ENCODE measurements at places on chromosomes 3 and 15. TPM values are rescaled to one million over a fixed set of nuclear protein-coding genes. Genes with fewer than 3 reads are reported as not detected.

The HTR3E gene
- not detected for polyA plus RNA-seq

The TMEM202 gene
- polyA plus RNA-seq = not detected

The GNL3 gene
- 35.7 TPM for polyA plus RNA-seq

The FAM219B gene
- 66.6 TPM for polyA plus RNA-seq

The TMCC1 gene
- polyA plus RNA-seq = 10.4 TPM

The ARIH1 gene
- polyA plus RNA-seq = 32.7 TPM

Measured in H1 (cell line).